ENCODE measurements at places on chromosomes 5 and 9.

- DNase-seq: no peak
Measured at GRCh38 chr5:13976867-13977830, 32.7 kb upstream of the DNAH5 start.

- DNase-seq: no peak
Measured at GRCh38 chr9:126830827-126831226, 26.0 kb downstream of the ZBTB43 start.

DNA sequence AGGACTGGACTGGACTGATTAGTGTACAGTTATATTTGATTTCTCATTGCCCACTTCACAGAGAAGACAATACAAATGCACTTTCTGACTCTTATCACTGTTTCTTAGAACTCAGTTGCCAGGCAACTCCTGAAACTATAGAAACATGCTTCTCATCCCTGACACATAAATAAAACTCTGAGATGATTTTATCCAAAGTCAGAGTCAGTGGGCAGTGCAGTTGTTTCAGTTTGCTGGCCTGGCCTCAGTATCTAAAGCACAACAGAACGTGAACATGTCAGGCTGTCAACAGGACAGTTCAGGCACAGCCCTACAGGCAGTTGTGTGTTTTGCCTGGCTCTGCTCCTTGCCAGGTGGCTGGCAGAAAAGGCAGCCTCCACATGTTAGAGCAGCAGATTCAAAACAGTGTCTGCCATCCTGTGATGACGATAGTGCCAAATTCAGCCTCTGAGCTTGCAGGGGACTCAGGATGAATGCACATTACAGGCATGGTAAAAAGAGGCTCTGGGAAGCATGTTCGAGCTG is 65.1 kb upstream of the CCDC152 start:
- no peak for DNase-seq

DNA sequence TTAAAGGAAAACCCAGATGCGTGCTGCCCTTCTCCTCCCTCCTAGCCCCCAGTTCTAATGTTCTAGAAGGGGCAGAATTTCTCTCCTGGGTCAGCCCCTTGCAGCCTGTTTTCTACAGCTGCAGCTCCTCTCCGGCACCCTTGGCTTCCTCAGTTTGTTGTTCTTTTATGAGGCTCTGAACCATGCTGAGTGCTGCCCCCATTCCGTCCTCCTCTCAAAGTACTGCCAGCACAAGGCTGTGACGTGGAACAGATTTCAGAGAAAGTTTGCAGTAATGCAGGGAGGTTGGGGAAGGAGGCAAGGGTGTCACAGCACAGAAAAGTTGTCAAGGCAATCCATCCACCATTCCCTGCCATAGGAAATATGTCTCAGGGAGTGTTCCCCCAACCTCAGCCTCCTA is 63.3 kb downstream of the RGS3 start:
- no peak for DNase-seq

DNA sequence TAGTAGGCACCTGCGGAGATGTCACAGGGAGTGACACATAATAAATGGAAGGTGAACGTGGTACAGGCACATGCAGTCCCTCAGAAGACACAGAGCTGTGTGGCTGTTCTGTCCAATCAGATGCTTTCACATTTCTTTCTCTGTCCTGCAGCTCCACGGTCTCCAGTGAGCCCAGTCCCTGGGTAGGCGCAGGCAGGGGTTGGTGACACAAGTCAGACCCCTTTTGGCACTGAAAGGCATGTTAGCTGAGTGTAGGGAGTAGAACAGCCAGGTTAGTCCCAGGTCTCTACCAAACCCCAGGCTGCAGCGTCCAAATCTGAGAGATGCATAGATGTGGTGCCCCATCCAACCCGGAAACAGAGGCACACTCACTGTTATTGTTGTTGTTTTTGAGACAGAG is 2.8 kb downstream of the SLC31A2 start:
- no peak for DNase-seq

GRCh38 chr9:110087605-110088004 is 120.4 kb downstream of the C9orf152 start:
- DNase-seq: no peak

GRCh38 chr9:36470643-36471290 is 70.7 kb upstream of the RNF38 start:
- DNase-seq: peak; percentile 35

DNA sequence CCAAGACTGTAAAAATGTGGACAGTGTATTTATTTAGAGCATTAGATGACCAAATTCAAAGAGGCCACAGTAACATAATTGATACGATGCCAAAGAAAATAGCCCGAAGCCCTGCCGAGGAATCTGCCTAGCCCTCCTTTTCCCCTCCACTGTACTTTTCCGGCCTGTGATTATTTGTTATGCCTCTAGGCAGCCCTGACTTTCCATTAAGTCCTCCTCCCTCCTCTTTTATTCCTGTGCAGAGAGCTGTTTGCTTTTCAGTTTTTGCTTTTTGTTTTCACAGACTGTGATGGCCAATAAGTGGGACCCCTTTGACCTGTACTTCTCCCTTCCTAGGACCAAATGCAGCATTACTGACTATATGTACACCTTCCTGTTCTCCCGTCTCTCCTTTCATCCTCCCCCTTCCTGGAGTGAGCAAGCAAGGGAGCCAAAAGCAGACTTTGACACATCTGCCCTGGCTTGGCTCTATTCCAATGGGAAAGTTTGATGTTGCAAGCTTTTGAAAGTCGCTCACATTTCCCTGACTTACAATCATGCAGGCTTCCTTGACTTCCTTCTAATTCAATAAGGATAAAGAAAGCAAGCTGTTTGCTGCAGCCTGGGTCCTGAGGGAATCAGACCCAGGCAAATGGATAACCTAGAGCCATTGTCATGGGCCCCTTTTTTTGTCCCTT is 76.1 kb downstream of the NREP start:
- no peak for DNase-seq

DNA sequence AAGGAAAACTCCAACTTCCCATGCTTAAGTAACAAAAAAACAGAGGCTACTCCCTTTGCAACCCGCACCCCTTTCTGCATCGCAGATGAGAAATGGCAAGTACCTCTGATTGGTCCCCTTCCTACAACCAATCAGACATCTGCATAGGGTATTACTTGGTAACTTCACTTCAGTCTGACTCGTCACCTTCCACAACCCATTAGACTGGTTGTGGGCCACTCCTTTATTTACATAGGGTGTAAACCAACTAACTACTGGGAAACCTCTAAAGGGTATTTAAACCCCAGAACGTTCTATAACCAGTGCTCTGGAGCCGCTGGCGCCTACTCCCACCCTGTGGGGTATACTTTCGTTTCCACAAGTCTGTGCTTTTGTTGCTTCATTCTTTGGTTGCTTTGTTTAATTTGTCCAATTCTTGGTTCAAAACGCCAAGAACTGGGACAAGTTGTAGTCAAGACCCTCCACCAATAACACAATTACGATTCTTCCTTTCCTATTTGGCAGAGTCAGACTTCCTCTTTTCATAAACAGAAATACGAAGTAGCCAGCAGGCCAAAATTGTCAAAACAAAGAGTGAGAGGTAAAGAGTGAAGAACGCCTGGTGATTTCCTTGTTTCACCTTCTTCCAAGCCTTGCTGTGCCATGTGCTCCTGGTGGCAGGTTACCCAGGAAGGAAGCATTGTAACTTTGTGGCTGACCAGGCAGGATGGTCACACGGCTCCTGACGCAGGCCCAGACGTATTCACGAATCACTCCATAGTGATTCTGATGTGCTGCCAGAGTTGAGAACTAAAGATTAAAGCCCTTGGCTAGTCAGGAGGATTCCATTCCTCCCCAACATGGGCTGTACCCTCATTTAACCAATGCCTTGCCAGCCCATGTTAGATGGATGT is 477.4 kb downstream of the ARHGEF28 start:
- DNase-seq: no peak

DNA sequence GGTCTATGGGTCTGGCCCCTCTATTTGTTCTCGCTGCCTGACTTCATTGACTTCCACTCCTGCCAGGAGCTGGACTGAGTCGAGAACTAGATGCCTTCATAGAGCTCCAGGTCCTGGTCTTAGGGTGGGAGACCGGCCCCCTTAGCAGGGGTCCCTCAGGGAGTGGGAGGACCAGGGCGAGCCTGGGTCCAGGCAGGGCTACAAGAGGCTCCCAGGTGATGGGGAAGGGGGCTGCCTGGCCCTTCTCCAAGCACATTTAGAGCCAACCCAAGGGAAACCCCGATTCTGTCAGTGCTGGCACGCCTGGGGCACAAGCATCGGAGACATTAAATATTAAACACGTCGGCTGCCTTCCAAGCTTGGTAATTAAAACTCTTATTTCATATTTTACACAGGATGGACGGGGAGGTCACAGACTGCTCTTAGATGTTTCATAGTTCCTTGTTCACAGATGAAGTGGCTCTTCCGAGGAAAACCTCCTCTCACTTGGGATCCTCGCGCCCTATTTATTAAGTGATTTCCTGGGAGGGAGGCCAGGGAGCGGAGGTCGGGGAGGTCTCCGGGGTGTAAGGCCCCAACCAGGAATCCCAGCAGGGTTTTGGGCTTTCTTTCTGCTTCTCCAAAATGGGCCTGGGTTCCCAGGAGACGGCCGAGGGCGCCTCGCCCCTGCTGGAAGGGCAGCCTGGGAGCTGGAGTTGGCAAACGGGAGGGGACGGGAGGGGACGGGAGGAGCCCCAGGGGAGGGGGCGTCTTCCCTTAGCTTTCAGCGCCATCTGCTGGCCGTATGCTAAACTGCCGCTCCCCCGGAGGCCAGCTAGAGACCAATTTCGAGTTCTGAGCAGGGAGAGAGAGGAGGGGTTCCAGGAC is 23.4 kb upstream of the ZBTB43 start:
- peak; percentile 81 for DNase-seq

DNA sequence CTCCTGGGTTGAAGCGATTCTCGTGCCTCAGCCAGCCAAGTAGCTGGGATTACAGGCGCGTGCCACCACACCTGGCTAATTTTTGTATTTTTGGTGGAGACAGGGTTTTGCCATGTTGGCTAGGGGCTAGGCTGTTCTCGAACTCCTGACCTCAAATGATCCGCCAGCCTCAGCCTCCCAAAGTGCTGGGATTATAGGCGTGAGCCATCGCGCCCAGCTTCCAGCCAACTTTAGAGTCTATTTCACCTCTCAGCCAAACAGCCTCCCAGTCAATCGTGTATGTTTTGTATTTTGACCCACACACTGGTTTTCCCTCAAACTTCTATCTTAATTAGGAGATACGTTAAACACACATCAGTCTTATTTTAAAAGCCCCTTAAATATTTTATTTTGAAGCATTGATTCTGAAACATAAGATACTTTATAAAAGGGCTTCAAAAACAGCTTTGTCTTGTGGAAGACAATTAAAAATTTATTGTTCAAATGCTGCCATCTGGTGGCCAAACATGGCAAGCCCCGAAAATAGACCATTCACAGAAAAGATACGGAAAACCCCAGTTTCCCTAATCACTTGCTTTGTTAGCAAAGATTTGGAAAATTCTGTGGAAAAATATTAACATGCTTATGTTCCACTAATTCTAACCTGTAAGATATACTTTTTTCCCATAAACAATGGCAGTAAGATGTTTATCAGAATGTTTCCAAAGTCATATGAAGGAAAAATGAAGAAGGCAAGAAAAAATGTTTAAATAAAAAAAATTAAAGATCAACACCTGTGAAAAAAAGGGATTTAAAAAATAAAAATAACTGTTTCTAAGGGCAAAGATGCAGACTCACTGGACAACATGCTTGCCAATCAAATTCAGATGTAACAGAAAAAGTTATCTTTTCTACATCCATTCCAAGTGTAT is 33.1 kb downstream of the APTX start:
- DNase-seq: peak; percentile 25

GRCh38 chr9:123457583-123457982 is 101.6 kb downstream of the CRB2 start:
- no peak for DNase-seq

GRCh38 chr5:81601919-81602318 is 149.0 kb downstream of the SSBP2 start:
- no peak for DNase-seq

GRCh38 chr5:149413477-149414210 is 34.6 kb upstream of the IL17B start:
- DNase-seq: no peak

DNA sequence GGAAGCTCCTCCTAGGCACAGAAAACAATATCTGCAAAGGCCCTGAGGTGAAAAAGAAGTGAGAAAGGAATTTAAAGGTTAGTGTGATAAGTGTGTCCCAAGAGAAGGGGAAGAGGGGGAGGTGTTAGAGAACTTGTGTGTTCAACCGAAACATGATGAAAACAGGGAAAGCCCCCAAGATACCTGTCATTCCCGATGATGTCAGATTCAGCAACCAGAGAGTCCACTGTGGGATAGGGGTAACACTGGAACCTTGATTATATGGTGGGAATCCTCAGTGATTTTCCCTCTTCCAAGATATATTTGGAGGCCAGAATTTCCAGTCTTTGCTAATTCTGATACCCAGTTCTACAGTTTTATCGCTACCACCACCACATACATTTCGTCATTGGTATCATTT is 15.5 kb upstream of the BNC2 start:
- DNase-seq: no peak

DNA sequence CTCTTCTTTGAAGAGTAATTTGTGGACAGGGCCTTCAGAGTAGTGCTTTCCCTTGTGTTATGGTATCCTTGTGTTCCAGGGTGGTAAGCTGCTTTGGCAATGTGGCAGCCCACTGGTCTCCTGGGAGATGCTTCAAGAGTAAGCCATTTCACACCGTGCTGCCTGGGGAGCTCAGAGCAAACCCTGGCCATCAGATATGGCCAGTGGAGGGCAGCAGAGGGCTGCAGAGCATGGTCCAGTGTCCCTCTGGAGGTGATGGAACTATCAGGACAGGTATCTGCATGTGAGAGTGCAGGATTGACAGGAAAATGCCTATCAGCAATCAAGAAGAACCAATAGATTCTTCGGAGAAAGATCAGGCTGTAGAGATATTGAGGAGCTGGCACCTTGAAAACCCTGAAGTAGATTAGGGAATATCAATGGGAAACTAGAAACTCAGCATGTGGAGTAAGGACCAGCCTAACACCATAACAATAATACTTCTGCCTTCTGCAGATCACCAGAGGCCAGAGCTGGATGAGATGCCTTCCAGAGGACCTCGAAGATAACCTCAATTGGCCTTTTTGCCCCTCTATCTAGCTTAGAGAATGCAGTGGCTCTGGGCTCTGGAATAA is 90.8 kb downstream of the PLPPR1 start:
- DNase-seq: peak; percentile 17

DNA sequence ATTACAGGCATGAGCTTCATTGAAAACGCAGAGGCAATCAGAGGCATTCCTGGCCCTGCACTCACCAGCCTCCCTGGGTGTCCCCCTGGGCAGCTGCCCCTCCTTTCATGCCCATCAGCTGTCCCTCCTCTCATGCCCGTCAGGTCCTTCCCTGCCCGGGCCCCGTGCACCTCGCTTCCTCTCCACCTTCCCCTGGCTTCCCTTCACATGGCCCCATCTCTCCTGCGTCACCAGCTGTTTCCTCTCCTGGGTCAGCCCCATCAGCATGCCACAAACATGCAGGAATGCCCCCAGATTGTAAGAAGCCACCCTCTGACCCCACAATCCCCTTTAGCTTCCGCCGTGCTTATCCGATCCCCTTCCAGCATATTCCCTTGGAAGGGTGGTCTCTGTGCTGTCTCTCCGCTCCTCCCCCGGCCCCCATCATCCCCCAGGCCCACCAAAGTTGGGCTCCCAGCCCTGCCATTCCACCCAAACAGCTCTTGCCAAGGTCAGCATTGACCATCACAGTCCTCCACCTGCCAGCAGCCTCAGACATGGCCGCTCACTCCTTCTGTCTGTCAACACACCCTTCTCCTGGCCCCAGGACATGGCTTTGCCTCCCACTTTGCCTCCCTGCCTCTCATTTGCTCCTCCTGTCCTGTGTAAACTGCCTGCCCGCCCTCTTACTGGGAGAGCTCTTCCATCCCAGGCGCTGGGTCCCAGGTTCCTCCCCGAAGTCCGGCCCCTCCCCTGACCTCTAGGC is 98.6 kb upstream of the IER5L start:
- no peak for DNase-seq

- DNase-seq: no peak
Measured at GRCh38 chr5:38465702-38466423, 90.6 kb downstream of the LIFR start.

GRCh38 chr9:115050002-115050490 is 67.9 kb downstream of the TNC start:
- no peak for DNase-seq
